GM12865 (cell line): ENCODE measurements at places on chromosomes 3 and 15.

GRCh38 chr15:89528757-89529352 is 32.5 kb upstream of the RHCG start:
- DNase-seq: no peak

GRCh38 chr15:47374222-47374621 is 343.1 kb upstream of the SEMA6D start:
- DNase-seq: no peak

DNA sequence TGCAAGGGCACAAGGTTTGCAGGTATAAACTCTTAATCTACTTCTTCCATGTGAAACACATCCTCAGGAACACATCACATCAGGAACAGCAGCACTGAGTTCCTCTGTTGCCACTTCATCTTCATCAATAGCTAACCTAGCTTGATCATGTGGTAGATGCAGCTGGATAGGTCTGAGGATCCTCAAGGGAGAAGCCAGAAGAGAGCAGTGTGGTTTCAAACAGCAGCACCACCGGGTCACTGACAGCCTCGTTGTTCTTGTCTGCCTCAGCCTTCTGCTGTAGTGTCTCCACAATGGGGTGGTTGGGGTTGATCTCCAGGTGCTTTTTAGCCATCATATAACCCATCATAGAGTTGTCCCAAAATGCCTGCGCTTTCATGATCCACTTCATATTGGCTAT is 58.8 kb downstream of the ADAM10 start:
- peak; percentile 8 for DNase-seq

- peak; percentile 35 for DNase-seq
Measured at GRCh38 chr3:188915127-188915526, 256.6 kb upstream of the TPRG1 start.

GRCh38 chr15:85037641-85038040 is 56.0 kb downstream of the PDE8A start:
- no peak for DNase-seq

DNA sequence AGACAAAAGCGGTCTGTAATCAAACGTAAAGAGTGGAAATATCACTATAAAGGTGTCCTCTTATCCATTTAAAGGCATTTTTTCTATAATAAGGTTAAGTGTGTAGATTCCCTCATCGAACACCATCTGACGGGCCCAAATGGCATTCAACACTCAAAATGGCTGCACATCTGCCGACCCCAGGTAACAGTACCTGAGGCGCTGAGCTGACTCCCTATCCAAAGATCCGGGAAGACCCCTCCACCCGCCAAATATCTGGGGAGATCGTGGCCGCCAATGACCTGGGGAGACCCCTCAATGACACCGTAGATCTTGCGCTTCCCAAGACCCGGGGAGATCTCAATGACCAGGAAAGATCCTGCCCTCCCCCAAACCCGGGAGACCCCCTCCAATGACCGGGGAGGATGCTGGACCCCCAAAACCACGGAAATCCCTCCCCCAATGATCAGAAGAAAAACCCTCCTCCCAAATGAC is 476 bp downstream of the IP6K2 start:
- peak; percentile 58 for DNase-seq

DNA sequence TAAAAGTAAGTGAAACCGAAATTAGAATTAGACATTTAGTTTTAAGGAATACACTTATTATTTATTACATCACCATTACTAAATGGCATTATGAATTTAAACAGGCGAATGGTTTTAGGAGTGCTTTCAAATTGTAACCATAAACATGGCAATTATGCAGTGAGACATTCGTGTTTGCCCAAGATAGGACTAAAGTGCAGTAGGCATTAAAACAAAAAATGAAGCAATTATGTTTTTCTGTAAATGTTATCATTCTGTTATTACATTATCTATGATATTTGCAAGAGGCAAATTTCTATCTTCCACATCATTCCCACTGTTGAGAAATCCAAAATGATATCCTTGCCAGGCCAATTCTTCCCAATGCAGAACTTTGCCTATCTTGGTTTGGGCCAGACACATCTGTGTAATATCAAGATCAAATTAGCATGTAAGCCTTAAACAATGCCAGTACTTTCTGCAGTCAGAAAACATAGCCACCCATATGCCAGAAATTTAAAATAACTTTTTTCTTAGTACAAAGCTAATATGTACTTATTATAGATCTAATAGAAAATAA is 156.9 kb downstream of the ATP8B4 start:
- DNase-seq: no peak

- DNase-seq: no peak
Measured at GRCh38 chr3:126930936-126931600, 51.8 kb upstream of the PLXNA1 start.

- no peak for DNase-seq
Measured at GRCh38 chr3:196060834-196061233, 21.1 kb downstream of the TFRC start.

DNA sequence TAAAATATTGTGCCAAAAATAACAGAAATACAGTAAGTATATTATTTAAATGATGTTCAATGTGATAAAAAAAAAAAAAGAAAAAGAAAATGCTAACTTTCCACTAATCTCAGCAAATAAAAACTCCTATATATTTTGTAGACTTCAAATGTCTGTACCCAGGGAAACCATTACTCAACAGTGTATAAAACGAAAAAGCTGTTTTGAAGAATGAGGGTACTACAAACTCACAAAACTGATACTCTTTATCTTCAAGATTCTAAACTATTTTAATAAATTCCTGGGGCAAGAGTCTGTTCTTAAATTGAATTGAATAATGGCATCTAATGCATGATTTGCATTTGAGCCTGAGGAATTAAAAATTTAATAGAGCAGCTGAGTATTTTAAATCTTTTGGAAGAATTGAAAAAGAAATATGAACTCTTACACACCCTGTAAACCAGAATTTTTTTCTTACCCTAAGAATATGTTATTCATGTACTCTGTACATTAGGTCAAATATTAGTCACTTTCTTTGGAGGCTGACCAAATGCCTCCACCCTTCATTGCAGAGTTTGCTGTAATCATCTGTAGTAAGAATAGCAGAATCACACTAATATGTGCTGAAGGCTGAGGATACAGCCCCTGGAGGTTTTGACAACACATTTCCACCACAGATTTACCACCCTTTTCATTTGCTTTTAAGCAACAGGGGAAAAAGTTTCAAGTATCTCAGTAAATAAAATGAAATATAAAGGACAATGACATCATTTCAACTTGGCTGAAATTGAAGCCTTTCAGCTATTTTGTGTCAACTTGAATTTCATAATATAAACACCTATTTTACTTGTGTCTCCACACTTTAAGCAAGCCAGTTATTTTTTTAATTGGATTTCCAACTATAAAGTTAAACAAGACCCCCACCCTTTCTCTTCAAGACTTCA is 79.7 kb downstream of the FBN1 start:
- no peak for DNase-seq

- no peak for DNase-seq
Measured at GRCh38 chr15:31349233-31350141, 22.9 kb downstream of the KLF13 start.

GRCh38 chr3:193730511-193730910 is 137.5 kb downstream of the OPA1 start:
- no peak for DNase-seq

- DNase-seq: no peak
Measured at GRCh38 chr3:63355809-63356208, 77.7 kb downstream of the SYNPR start.

DNA sequence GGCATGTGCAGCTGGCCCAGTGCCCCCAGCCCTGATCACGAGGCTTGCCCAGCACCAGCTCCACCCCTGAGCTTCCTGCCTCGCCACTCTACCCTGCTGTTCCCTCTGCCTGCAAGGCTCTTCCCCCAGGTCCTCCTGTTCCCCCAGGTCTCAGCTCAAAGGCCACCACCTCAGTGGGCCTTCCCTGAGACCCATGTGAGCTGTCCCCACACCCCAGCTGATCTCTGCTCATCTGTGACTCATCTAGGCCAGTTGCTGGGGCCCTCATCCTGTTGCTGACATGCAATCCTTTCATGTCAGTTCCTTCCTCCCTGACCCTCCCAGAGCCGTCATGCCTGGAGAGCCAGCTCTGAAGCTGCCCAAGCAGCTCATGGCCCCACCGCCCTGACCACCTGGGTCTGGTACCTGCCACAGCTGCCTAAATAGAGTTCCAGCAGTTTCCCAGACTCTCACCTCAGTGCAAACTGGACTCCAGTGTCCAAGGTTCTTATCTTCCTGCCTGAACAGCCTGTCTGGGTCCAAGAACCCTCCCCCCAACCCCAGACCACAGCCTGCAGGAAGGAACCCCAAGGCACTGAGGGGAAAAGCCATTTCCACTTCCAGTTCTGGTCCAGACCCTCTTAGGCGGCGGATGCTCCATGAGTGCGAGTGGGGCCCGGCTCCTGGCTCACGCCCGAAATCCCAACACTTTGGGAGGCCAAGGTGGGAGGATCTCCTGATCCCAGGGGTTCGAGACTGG is 116.6 kb upstream of the IQSEC1 start:
- peak; percentile 41 for DNase-seq

DNA sequence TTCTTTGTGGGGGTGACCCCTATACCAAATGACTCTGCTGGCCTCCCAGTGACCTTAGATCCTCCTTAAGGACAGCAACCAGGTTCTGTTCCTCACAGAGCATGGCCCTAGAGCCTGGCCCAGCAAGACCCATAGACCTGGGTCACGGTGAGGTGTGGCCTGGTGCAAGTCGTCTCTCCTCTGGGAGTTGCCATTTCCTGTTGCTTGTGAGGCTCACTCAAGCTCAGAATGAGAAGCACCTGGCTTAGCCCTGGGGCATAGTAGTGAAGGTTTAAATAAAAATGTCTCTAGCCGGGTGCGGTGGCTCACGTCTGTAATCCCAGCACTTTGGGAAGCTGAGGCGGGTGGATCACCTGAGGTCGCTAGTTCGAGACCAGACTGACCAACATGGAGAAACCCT is 131.3 kb downstream of the SMAD6 start:
- DNase-seq: peak; percentile 43

- DNase-seq: no peak
Measured at GRCh38 chr3:120151791-120152190, 57.5 kb upstream of the GSK3B start.

GRCh38 chr3:40842714-40843113 is 318.0 kb downstream of the ZNF621 start:
- DNase-seq: no peak

DNA sequence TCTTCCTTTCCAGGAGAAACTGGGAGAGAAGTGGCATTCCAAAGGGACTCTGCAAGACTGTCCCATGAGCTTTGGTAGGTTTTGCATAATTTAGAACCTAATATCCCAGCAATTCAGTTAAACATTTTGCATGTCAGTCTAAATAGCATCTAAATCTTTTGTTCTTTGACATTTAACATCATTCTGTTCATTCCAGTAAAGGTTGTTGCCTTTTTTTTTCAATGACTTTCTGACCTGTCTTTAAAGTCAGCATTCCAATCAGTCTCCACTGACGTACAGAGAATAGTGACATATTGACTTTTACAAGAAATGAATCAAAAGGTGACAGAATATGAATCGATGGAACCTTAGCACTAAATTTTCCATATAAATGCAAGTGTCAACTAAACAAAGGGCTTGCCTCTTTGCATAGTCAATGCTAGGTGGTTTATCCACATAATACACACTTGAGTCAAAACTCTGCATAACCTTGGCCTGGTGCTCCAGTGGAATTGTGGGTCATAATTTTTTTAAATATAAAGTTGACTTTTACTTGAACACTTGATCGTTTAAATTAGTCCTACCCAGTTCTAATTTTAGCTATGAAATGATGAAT is 370.1 kb downstream of the CNTN6 start:
- no peak for DNase-seq

DNA sequence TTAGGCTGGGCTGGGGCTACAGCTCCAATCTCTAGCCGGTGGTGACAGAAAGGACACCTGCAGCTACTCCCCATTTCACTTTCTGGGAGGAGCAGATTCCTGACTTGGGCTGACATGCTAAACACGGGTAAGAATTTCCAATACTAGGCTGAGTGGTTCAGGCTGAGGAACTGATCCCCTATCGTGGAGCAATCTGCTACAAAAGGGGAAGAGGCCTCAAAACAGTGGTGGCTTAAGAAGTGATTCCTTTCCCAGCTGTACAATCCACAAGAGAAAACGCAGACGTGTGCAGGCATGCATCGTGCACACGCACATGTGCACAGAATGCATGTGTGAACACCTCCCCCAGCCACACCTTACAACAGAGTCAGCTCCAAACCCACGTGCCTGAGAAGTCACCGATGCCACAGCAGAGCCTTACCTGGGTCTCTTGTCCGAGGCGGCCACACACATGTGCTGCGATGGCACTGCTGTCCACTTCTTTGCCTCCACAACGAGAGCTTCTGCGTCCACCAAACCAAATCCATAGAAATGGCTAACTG is 86.7 kb upstream of the SNRPA1 start:
- DNase-seq: no peak

DNA sequence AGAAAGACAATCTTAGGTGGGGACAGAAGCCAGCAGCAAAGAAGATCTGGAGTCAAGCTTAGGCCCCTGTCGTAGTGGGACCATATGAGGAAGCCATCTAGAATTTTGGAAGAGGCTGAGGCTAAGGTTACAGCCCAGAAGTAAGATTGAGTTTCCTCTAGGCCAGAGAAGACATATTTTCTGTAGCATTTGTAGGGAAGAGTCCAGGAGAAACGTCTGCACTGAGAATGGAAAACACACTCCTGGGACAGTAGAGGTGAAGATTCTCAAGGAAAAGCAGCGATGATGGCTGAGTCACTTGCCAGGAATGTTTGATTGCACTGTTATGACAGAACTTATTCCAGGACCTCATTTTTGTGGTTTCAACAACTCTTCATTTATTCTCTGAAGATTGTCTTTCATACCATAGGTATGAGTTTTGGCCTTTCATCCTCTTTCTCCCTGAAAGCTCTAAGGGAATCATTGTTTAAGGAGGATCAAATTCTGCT is 107.2 kb downstream of the GTPBP8 start:
- no peak for DNase-seq

GRCh38 chr15:47289656-47290055 is 427.6 kb upstream of the SEMA6D start:
- no peak for DNase-seq

DNA sequence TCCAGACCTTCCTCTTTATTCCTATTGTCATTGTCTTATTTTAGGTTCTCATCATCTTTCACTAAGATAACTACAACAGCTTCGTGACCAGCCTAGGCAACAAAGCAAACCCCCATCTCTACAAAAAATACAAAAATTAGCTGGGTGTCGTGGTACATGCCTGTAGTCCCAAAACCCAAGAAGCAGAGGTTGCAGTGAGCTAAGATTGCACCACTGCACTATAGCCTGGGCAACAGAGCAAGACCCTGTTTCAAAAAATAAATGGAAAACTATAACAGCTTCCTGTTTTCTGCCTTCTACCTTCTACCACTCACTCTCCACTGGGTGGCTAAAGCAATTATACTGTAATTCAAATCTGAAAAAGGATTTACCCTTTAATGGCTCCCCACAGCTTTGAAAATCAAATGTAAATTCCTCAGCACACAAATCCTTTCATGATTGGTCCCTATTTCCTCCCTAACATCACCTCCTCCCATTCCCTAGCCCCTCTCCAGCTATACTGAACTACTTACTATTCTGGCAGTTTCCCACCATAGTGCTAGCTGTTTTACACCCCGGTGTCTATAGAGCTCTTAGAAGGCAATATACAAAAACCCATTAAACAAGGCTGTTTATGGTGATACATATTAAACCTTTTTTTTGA is 33.4 kb downstream of the LRRFIP2 start:
- no peak for DNase-seq
